ENCODE measurements at places on chromosomes 1 and 21.

GRCh38 chr1:97783751-97784150 is 137.1 kb downstream of the DPYD start:
- DNase-seq: no peak

GRCh38 chr1:154493276-154493675 is 8.7 kb upstream of the TDRD10 start:
- no peak for DNase-seq

DNA sequence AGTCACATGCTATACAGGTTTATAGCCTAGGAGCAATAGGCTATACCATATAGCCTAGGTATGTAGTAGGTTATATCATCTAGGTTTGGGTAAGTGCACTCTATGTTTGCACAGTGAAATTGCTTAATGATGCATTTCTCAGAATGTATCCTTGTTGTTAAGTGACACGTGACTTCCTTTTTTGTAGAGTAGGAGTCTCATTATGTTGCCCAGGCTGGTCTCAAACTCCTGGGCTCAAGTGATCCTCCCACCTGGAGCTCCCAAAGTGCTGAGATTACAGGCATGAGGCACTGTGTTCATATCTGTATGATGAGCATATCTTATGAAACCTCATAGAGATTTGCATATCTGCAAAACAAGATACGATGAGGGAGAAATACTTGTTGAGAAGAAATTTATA is 13.8 kb upstream of the ABCB10 start:
- no peak for DNase-seq

- DNase-seq: no peak
These were observed 14.2 kb downstream of the MTOR start for GRCh38 chr1:11248169-11248568.

DNA sequence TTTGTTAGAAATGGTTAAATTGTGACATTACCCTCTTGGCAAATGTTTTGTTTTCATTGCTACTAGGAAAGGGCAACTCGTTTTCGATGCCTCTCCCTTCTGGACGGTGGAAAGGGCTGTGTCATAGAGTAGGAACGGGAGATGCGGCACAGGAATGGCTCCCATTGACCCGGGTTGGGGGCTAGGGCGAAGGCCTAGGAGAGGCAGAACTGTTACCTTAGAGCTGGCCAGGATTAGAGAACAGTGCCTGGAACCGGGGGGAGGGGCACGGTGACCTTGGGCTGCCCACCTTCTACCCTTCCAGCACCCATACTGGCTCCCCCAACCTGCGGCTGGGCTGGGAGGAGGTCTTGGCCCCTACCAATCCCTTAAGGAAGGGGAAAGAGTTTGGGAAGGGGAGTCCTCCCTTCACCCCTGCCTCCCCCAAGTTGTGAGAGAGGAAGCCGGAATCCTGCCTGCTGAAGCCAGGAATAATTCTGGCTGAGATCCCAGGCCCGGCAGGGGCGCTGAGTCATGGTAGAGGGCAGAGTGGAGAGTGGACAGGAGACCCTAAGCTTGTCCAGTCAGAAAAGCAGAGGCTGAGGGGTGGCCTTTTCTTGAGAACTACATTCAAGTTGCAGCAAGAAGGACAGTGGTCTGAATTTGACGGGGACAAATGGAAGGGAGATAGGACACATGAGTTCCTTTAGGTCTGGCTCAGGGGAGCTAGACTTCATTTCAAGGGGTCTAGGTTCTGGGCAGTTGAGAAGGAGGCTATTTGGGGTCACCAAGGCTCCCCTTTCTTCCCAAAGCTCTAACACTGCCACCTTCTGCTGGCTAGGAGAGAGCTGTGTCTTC is 8.2 kb downstream of the LMNA start:
- DNase-seq: no peak

- no peak for DNase-seq
These were observed 119.2 kb downstream of the TM2D1 start for GRCh38 chr1:61605607-61606321.

Measured in tibial nerve (tissue), 4 donors.